ENCODE measurements at places on chromosomes 5 and 9.
A peak's percentile ranks its signal among the peaks of the same experiment; 100 is the strongest.

- DNase-seq = no peak
Measured at GRCh38 chr5:14365831-14366430, 215.7 kb upstream of the OTULINL start.

- DNase-seq = no peak
Measured at GRCh38 chr5:1322955-1323802, 21.7 kb downstream of the CLPTM1L start.

GRCh38 chr5:109299557-109299956 lies 110.2 kb downstream of the PJA2 start:
- DNase-seq = no peak

DNA sequence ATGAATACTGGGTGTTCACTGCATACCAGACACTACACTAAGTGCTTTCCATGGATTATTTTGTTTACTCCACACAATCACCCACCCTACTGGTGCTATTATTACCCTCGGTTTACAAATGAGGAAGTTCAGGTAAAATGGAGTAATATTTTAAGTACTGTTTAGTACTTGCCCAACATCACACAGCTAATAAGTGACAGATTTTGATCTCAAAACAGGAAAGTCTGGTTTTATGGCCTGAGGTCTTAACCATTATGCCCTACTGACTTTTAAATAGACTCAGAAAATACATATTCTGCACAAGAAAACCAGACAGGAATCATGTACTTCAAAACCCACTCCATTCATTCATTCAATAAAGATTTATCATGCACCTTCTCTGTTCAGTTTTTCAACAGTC lies 431.0 kb upstream of the TLE4 start:
- no peak for DNase-seq

DNA sequence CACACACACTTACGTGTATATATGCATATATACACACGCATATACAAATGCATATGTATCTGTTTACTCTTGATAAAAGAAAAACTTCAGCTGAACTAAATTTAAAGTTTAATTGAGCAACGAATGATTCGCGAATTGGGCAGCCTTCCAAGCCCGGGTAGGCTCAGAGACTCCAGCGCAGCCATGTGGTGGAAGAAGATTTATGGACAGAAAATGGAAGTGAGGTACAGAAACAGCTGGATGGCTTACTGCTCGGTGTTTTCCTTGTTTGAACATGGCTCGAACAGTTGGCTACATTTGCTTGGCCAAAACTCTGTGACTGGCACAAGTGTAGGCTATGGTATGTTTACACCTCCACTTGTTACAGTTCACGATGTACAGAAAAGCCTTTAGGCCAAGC lies 239.3 kb upstream of the PRDM9 start:
- no peak for DNase-seq

- DNase-seq = peak; percentile 59
Measured at GRCh38 chr9:109010746-109011145, 2.6 kb downstream of the CTNNAL1 start.

DNA sequence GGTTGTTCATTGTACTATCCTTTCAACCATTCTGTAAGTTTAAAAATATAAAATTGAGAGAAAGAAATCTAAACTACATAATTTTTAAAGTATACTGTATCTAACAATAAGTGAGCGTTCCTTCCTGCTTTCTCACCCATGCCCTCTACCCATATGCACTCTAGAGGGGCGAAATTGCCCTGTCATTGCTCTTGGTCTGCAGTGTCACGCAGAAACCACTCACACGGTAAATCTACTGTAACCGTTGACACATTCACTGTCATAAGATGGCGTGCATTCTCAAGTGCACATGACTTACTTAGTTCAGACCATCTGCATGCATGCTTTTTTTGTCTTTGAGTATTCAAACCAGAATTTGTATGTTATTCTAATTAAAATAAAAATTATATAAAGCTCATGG lies 55.7 kb upstream of the NIPBL start:
- DNase-seq = no peak

GRCh38 chr5:136123236-136123768 lies 9.3 kb upstream of the SMAD5 start:
- DNase-seq = no peak
